Osteoblast (primary cell): ENCODE measurements at places on chromosomes 16 and 17. TPM values are rescaled to one million over a fixed set of nuclear protein-coding genes. Genes with fewer than 3 reads are reported as not detected.

The GLTPD2 gene
- not detected in 2 replicates for total RNA-seq

The KCNG4 gene
- not detected in 2 replicates for total RNA-seq

DNA sequence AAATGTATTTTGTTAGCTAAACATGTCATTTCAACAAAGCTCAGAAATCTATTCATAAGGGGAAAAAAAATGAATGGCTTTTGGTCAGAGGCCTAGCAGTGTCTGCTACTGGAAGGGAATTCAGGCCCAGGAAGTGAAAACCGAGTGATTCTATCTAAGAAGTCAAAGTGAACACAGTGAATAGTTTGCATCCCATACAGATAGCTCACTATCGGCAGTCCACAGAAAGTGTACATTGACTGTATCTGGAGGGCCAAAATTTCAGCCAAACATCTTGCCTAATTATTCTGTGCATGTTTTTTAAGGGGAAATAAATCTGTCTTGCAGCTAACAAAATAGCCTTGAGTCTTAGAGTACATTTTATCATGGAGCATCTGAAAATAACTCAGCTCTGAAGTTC is 214.4 kb upstream of the CACNG5 start:
- DNase-seq, result no peak

The CYB5B gene
- 67.7 and 84.0 TPM in 2 replicates for total RNA-seq

DNA sequence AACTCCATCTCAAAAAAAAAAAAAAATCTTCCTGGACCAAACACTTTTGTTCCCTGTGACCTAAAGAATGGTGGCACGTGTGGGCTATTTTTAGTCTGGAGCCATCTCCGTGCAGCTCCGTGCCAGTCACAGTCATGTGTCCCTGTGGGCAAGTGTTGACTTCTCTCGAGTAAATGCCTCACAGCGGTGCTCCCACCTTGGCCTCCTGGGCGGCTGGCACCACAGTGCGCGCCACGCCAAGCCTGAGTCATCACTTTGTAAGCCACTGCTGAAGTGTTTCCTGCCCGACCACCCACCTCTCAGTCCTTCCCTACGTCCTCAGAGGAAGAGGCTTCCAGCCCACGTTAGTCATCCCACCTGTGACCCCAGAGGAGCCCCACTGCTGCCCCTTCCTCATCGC is 10.9 kb upstream of the HEXD start:
- peak; percentile 75 for DNase-seq

The UNC13D gene
- total RNA-seq, result 1.1 and 2.1 TPM in 2 replicates

The HSD17B2 gene
- not detected in 2 replicates for total RNA-seq

- no peak for DNase-seq
Measured at GRCh38 chr16:88002211-88002610, 51.0 kb downstream of the BANP start.
